Placental pericyte (primary cell): ENCODE measurements at places on chromosomes 16 and 17. TPM values are rescaled to one million over a fixed set of nuclear protein-coding genes. Genes with fewer than 3 reads are reported as not detected.

The APOBR gene
- not detected in 2 replicates for total RNA-seq

The TPSG1 gene
- not detected in 2 replicates for total RNA-seq

The RPRML gene
- not detected in 2 replicates for total RNA-seq

The HELZ gene
- 44.8 and 63.7 TPM in 2 replicates for total RNA-seq

The PABPN1L gene
- total RNA-seq, result not detected in 2 replicates

The ST6GALNAC2 gene
- total RNA-seq, result 1.3 and 2.6 TPM in 2 replicates

The CIBAR2 gene
- total RNA-seq, result not detected in 2 replicates

The ZNF48 gene
- 7.7 and 14.7 TPM in 2 replicates for total RNA-seq

The RILP gene
- total RNA-seq, result 6.4 and 7.0 TPM in 2 replicates

The CNGB1 gene
- not detected in 2 replicates for total RNA-seq

The AXIN2 gene
- 1.1 TPM in 2 replicates for total RNA-seq

The MAF gene
- 1.7 and 13.6 TPM in 2 replicates for total RNA-seq

The TOM1L1 gene
- total RNA-seq, result 21.8 and 51.6 TPM in 2 replicates

The PDE6G gene
- total RNA-seq, result not detected in 2 replicates

The PPL gene
- 0.72 and 5.3 TPM in 2 replicates for total RNA-seq

The HSF5 gene
- under 0.01 TPM in 1 of 2 replicates, not detected in the other for total RNA-seq

The KRTAP4-7 gene
- not detected in 2 replicates for total RNA-seq

The TP53TG3C gene
- total RNA-seq, result 0.22 and 0.29 TPM in 2 replicates

The KRT25 gene
- total RNA-seq, result not detected in 2 replicates

The SLC22A31 gene
- 0.57 and 2.2 TPM in 2 replicates for total RNA-seq

The FDXR gene
- 26.3 and 41.6 TPM in 2 replicates for total RNA-seq

The RASD1 gene
- 1.1 and 2.2 TPM in 2 replicates for total RNA-seq

The ADAT1 gene
- 56.9 and 80.6 TPM in 2 replicates for total RNA-seq

The QPRT gene
- 25.5 and 137 TPM in 2 replicates for total RNA-seq

The TBC1D28 gene
- total RNA-seq, result not detected in 2 replicates

The RNF40 gene
- total RNA-seq, result 76.2 and 111 TPM in 2 replicates

The ODF4 gene
- not detected in 2 replicates for total RNA-seq

The WNT3 gene
- 1.7 and 2.6 TPM in 2 replicates for total RNA-seq

The ABCC12 gene
- 0.14 TPM in 1 of 2 replicates, not detected in the other for total RNA-seq

The TPPP3 gene
- 0.88 and 1.1 TPM in 2 replicates for total RNA-seq

The NPIPB5 gene
- total RNA-seq, result 87.9 and 94.3 TPM in 2 replicates

The KCNJ12 gene
- under 0.01 and 0.14 TPM in 2 replicates for total RNA-seq

The SMG6 gene
- total RNA-seq, result 36.3 and 43.2 TPM in 2 replicates
